ENCODE measurements at places on chromosomes 12 and 14.
A peak's percentile ranks its signal among the peaks of the same experiment; 100 is the strongest.

- DNase-seq, result no peak
Observed at GRCh38 chr12:31023271-31023724, 50.4 kb upstream of the DDX11 start.

DNA sequence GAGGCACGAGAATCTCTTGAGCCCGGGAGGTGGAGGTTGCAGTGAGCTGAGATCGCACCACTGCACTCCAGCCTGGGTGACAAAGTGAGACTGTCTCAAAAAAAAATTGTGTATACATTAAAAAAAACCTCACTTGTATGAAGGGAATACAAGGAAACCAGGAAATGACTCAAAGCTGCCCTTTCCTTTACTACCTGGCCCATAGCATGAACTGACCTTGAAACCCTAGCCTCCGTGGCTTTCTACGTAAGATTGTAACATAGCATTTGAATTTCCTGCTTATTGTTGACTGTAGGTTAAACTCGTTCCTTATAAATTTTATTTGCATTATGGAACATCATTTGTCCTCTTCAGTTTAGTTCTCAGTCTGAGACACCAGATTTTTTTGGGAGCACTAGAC is 9.1 kb upstream of the DDX47 start:
- no peak for DNase-seq

DNA sequence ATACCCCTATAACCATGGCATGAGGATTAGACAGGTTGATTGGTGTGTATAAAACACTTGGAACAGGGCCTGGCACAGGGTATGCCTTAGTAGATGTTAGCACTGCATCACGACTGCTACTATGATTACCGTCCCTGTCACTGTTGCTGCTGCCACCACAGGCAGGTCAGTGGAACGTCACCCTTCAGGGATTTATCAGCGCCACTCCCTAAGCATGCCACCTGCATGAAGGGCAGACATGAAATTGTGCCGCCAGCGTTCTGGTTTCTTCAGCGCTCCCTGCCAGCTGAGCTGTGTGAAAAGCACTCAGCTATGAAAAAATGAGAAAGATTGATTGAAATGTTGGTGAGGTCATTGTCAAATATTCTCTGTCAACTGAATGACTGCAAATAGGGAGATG is 477.0 kb downstream of the DPF3 start:
- DNase-seq, result no peak

- no peak for DNase-seq
Observed at GRCh38 chr14:73176685-73177084, 40.4 kb downstream of the PSEN1 start.

DNA sequence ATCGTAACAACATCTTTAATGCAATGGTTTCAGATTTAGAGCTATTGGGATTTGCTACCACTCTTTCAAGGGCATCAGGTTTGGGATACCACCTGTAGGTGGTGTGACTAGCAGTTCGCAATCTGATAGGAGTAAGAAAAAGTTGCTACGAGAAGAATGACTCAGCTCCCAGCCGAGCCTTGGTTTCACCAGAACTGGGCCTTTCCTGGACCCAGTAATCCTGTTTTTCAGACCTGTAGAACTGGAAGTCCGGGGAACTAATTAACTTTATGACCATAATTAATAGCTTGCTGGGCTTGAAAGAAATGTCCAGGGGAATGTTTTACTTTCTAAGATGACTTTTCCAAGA is 770 bp downstream of the ABHD4 start:
- peak; percentile 66 for DNase-seq

GRCh38 chr14:64730681-64731080 is 26.5 kb downstream of the PLEKHG3 start:
- no peak for DNase-seq

- no peak for DNase-seq
Observed at GRCh38 chr12:44677724-44678123, 198.4 kb downstream of the NELL2 start.

DNA sequence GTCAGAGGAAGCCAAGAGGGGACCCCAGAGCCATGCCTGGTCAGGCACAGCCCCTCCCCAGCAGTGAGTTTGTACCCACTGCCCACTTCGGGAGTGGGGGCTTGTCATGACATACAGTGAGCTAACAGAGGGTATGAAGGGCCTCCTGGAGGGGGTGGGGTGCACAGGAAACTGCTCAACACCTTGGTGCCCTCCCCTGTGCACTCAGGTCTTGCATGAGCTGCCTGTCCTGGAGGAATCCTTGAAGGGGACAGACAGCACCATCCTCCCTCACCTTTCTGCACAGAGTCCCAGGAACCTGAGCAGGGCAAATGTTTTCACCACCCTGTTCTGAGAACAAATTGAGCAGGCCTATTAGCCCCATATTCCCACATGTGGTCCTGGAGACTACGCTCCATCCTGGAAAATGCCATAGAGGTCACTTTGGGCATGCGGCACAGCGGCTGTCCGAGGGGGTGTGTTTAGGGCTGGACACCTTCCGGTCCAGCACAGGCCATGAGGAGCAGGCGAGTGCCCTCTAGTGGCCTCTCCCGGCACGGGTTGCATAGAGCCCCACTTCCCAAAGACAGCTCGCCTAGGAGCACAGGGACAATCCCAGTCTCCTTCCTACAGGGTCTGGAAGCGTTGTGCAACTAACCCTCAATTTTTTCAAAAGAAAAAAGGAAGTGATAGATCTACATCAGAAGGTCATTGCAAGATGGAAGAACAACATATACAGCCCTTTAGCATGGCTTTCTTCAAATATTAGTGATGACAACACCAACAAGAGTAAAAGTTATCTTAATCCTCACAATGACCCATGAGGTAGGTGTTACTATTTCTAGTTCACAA is 31.9 kb upstream of the ZFP36L1 start:
- no peak for DNase-seq

DNA sequence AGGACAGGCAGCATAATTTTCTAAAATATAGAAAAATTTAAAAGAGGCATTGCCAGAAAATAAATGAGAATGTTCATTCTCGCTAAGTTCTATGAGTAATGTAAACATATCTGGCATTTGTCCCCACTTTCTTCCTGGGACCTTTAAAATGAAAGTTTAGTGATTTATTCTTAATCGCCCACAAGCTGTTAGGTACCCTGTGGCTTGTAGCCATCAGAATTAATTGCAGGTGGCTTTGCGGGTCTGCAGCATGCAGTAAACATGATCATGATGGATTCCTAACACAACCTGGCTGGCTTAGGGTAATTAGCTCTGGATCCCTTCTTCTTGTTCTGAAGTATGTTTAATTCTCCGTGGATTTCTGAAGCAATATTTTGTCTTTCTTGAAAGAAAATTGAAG is 103.5 kb upstream of the FRMD6 start:
- DNase-seq, result peak; percentile 59

DNA sequence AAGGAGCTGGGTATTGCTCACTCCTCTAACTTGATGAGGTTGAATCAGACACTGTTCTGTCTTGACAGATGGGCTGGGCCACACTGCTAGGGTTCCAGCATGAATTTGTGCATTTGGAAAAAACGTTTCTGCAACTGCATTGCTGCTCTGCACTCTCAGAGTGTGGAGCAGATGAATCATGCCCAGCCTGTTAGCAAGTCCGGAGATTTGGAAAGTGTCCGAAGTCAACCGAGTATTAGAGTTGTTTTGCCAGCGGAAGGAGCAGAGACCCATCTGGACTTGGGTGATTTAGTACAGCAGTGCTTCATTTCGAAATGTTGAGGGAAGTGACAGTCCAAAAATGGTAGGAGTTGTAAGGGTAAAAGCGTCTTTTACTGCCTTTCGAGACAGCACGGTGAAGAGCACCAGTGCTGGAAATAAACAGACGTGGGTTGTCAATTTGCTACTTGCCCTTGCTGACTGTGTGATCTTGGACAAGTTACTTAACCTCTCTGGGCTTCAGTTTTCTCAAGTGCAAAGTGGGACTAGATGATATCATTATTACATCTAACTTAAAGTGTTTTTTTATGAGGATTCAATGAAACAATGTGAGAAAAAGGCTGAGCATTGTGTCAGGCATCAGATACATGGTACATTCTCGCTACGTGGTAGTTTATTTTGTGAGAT is 139.5 kb downstream of the CHST11 start:
- peak; percentile 92 for DNase-seq

DNA sequence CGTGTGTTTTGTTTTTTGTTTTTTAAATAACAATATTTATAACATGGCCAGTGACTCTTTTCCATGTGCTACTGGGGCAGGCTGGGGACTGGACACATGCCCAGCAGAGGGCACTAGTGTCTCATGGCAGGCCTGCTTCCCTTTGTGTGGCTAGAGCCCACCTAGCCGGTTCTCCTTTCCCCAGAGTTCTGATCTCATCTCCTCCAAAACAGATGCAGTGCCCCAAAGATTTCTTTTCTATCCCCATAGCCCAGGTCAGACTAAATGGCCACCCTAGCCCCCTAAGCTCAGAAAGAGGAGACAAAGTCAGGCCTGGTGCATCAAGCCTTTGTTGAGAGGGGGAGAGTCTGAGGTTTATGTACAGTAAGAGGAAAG is 21.2 kb downstream of the PRPF40B start:
- no peak for DNase-seq

All from astrocyte (in vitro differentiated cells and primary cell).